ENCODE measurements at places on chromosomes 3 and 15.
A peak's percentile ranks its signal among the peaks of the same experiment; 100 is the strongest.

GRCh38 chr15:68654786-68655560 is 76.2 kb downstream of the CORO2B start:
- no peak for DNase-seq

DNA sequence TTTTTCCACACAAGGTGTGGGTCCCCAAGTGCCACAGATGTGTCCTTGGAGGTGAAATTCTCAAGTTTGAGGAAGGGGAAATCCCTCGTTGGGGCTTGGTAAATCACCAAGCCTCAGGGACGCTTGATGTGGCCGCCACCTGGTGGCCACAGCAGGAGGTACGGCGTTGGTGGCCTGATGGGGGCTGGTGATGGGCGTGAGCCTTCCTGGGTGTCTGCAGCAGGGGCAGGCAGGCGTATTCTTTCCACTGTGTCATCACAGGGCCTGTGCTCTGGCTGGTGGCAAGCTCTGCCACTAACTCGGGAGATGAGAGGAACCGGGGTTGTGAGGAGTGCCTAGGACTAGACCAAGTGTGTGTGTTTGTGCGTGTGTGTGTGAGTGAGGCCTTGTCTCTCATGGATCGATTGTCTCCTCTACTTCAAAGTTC is 4.2 kb downstream of the ACOX2 start:
- peak; percentile 33 for DNase-seq

DNA sequence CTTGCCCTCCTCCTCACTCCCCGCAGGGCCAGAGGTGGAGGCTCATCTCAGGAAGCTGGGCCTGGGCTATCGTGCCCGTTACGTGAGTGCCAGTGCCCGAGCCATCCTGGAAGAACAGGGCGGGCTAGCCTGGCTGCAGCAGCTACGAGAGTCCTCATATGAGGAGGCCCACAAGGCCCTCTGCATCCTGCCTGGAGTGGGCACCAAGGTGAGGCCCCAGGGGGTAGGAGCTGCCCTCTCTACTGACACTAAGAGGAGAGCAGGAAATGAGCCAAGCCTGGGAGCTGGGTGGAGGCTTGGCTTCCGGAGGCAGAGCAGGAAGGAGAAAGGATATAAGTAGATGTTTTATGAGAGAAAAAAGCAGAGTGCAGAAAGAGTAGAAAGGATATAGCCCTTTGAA is 4.9 kb downstream of the OGG1 start:
- no peak for DNase-seq

DNA sequence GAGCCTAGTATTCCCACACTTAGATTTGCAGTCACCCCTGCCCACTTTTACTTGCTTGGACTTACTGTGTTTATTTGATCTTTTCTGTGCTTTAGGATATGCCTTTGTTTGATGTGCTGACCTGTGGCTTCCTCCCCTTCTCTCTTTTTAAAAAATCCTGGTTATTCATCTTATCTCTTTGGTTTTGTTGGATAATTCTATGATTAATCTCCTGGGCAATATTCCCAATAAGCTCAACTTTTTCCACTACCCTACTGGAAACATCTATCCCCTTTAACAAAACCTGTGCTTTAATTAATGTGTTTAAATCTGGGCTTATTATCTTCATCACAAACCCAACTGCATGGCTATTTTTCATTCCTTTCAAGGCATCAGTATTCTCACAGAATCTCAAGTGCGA is 476.0 kb upstream of the TGFBR2 start:
- no peak for DNase-seq

- DNase-seq, result no peak
These were observed 796.6 kb upstream of the DPPA4 start for GRCh38 chr3:110133971-110134370.

- no peak for DNase-seq
These were observed 31.2 kb upstream of the TOP2B start for GRCh38 chr3:25695731-25696420.

GRCh38 chr3:16467393-16467792 is 46.1 kb downstream of the RFTN1 start:
- DNase-seq, result no peak

- no peak for DNase-seq
These were observed 83.0 kb downstream of the CNTN3 start for GRCh38 chr3:74531491-74531890.

GRCh38 chr3:152039887-152040286 is 166.4 kb downstream of the SUCNR1 start:
- no peak for DNase-seq

GRCh38 chr3:108527109-108527508 is 16.7 kb upstream of the MYH15 start:
- no peak for DNase-seq

DNA sequence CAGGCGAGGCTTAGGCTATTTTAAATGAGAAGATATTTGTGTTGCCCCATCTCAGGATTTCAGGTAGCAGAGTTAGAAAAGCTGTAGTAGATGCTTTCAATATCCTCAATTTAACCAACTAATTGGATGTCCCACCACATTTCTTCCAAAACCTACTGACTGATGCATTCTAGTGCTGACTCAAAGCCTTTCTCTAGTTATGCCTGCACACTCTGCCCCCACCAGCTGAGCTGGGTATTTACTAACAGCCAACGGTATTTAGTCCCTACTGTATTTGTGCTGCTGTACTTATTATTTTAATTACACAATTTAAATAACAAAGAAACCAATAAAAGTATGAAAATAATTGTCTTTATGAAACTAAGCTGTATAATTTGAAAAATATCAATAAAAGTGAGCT is 139.5 kb downstream of the OSBPL10 start:
- no peak for DNase-seq

GRCh38 chr3:31230425-31231223 is 302.1 kb upstream of the STT3B start:
- DNase-seq, result no peak

- DNase-seq, result no peak
These were observed 200.6 kb upstream of the ZBTB20 start for GRCh38 chr3:115347737-115348136.

GRCh38 chr3:36894914-36895313 is 49.9 kb downstream of the TRANK1 start:
- no peak for DNase-seq

GRCh38 chr3:73530022-73530396 is 94.7 kb downstream of the PDZRN3 start:
- DNase-seq, result no peak

- no peak for DNase-seq
These were observed 58.3 kb upstream of the GADL1 start for GRCh38 chr3:30952786-30953185.

DNA sequence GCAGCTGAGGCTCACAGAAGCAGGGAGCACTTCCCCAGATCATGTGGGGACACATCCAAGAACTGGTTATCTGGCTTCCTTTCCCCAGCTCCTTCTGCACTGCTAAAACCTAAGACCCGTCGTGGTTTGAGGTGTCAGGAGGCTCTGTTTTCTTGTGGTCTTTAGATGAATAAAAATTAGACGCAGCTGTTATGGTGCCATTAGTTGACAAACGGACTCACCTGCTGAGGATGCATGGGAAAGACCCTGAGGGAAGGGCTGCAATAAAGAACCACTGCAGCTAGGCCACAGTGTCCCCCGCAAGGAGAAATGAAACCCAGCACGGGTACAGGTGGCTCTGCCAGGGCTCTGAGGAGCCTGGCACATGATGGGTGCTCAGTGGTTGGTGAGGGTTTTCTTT is 99.4 kb downstream of the IQSEC1 start:
- no peak for DNase-seq

DNA sequence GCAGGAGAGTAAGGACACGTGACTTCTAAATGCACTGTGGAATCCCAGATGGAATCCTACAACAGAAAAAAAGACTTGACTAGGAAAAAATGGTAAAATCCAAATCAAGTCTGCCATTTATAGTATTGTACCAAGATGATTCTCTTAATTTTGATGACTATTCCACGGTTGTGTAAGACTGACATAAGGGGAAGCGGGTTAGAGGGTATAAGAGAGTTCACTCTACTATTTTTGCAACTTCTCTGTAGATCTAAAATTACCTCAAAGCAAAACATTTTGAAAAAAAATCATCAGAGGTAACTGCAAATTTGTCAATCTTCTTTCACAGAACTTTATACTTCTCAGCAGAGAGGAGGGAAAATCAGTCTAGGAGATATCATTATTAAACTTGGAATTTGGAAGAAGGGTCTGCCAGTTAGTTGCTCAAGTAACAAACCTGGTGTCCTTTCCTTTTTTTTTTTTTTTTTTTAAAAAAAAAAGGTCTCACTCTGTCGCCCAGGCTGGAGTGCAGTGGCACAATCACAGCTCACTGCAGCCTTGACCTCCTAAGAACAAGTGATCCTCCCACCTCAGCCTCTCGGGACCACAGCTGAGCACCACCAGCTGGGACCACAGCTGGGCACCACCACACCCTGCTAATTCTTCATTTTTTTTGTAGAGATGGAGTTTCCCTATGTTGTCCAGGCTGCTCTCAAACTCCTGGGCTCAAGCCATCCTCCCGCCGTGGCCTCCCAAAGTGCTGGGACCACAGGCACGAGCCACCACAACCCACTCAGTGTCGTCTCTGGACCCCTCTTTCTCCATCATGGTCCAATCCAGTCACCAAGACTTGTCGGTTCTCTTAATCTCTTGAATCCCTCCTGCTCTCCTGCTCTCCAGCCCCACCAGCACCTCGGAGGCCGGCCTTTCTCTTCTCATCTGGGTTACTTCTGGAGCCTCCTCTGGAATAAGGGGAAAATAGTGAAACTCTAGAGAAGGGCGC is 14.9 kb upstream of the HES1 start:
- no peak for DNase-seq

DNA sequence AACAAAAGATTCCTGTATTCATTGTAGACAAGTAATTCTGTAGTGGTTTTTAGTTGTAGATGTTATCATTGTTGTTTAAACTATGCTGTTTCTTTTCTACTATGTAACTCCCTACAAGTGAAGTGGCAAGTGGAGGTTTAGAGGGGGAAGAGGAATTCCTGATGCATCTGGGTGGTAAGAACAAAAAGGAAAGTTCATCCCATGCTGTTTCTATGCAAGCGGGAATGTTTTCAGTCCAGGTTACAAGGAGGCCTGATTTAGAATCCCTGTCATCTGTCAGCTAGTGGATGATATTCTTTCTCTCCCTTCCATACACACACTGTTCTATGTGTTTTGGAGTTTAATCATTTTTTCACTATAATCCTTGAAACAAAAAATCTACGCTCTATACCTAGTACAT is 67.4 kb downstream of the IMPG2 start:
- DNase-seq, result no peak

DNA sequence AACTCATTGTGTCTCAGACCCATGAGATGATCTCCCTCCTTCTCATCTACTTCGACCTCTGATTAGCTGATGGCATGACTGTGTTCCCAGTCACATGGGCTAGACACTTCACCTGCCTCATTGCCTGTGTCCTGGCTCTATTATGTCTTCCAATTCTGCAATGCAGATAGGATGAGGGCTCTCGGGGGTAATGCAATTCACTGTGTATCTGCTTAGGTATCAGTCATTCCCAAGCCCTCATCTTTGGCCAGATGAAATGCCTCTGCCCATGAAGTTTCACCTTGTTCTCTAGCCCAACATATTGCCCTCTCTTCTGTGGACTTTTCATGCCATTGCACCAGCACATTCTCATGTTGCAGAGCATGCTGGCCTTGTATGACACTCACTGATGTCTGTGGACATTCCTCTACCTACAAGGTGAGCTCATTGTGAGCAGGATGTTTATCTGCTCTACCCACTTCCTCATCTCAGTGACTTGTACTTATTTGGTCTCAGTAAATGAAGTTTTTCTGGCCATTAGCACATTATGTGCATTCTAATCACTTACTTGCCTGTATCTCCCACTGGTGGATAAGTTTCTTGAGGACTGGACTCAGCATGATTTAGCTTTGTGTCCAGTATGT is 32.3 kb downstream of the MOBP start:
- no peak for DNase-seq

GRCh38 chr3:12541625-12542024 is 3.7 kb downstream of the MKRN2OS start:
- DNase-seq, result no peak

- DNase-seq, result no peak
These were observed 210.3 kb upstream of the CGNL1 start for GRCh38 chr15:57165992-57166391.

GRCh38 chr3:130048726-130049125 is 32.9 kb upstream of the ALG1L2 start:
- no peak for DNase-seq

DNA sequence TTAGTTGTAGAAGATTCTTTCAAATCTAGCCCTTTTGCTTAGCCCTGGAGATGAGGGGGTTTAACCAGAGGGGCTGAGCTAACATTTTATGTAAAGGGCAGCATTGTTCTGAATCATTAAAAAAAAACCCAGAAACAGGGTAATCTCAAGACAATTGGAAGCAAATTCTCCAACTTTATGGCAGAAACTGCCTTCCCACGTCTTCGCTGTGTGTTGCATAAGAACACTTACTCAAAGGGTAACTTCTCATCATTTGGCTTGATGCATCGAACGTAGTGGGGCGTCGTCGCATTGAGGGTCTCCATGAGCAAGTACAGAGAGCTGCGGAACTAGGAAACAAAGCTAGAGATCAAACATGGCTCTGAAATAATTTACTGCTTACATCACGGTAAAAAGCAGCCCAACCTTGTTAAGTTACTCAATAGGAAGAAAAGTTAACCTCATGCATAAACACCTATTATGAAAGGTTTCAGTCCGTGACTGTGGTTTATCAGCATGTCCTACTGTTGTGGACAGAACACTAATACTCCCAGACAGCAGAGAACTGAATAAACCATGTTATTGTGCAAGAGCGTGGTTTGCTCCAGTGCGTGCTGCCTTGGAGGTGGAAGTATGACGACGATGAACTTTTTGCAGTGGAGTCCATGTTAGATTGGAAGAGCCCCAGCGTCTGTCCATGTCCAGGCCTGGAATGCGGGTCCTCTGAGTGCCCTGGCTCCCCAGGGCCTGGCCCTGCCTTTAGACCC is 48.7 kb downstream of the MYO5C start:
- DNase-seq, result no peak

- no peak for DNase-seq
These were observed 278.3 kb downstream of the FGF12 start for GRCh38 chr3:192449036-192449435.

DNA sequence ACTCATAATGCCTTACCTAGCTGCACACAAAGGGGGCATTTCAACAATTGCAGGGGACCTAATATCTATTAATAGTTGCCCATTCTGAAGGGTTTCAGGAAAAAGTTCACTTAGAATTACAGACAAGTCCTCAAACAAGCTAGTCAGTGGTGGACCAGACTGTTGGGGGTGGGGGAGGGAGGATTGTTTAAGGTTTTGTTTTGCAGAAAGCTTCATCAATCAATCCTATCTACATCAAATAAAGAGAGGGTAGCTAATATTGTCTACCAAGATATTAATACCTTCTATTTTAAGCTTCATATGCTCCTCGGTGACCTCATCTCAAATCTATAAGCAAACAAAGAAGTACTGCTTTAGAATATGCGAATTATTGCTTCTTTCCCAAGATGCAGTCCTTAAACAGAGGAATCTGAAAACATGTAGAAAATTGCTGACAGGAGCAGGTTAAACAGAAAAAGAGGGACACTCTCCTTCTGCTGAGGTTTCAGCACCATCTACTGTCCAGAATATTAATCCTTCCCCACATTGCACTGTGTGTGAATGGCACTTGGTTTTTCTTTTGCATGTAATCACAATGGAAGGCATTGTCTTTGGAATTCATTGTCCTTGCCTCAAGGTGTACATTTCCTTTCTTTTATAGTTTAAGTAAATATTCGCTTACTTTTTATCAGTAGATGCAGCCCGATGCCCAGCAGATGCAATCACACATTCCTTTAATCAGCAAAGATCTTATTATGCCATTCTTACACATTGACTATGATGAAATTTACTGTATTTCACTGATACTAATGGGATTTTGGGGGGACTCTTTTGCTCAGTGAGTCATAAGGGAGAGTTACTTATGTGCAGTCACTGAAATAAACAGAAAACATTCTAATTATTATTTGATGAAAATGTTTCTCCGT is 94.7 kb downstream of the IL5RA start:
- peak; percentile 15 for DNase-seq

Data from Panc1 (cell line).